CD4-positive, alpha-beta T cell (primary cell): ENCODE measurements at places on chromosomes 1 and 21.

DNA sequence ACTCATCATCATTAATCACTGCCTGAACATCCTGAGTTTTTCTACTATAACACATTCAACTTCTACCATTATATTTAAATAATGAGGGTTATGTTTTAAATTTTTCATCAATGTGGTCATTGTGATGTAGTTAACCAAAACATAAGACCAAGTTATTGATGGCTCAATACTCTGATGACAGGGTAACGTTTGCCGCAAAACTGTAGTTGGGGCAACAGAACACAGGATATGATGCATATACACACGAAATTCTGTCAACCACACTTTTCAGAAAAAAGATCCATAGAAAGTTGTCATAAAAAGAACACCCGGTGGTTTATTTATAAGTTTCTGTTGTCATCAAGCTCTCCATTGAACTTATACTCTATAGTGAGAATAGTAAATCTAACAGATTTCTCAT, 121.7 kb upstream of the COL11A1 start:
- DNase-seq: no peak

GRCh38 chr1:94384485-94385265, 33.5 kb upstream of the ABCD3 start:
- DNase-seq: peak; percentile 29

GRCh38 chr1:33424205-33424604, 6.7 kb downstream of the PHC2 start:
- DNase-seq: no peak

GRCh38 chr1:7046891-7047290, 261.6 kb downstream of the CAMTA1 start:
- DNase-seq: no peak

GRCh38 chr1:173294843-173295242, 87.7 kb upstream of the TNFSF4 start:
- DNase-seq: no peak

DNA sequence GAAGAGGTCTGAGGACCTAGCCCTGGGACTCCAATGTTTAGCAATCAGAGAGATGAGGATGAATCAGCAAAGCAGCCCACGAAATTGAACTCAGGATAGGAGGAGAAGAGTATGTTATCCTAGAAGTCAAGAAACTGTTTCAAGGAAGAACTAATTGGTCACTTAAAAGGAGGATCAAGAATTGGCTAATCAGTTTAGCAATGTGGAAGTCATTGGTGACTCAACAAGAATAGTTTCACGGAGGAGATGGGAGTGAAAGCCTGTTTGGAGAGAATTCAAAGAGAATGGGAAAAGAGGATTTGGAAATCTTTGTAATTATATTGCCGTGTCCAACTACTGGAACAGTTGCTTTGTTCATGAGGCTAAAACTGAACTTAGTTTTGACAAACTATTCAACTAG, 7.4 kb downstream of the HMCN1 start:
- DNase-seq: no peak

GRCh38 chr1:46411601-46412341, 17.7 kb downstream of the FAAH start:
- no peak for DNase-seq

GRCh38 chr21:45157932-45158331, 83.6 kb downstream of the ADARB1 start:
- DNase-seq: no peak
